ENCODE measurements at places on chromosomes 12 and 14.

GRCh38 chr12:22971247-22971646 is 346.3 kb downstream of the ETNK1 start:
- DNase-seq: no peak

DNA sequence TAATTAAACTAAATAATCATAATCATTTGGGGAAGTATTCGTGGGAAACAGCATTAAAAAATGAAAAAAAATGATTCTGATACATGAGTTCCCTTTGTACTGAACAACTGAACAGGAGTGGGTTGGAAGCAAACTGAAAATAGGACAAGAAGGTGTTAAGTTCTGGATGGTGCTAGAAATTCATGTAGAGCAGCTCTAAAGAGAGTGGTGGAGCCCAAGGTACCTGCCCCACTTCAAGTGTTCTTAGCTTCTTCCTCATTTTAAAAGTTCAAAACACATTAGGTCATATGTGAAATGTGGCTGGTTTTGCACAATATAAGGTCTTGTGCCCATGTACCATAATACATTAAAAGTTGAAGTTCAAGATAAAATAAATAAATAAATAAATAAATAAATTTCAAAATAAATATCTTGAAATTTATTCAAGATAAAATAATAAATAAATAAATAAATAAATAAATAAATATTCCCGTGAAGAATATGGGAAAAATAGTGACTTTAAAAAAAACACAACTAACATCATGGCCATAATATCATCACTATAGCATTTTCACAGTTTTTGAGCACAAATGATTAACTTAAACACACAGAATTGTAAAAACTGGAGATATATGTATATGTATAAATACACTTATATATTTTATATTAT is 191.5 kb upstream of the PRKD1 start:
- no peak for DNase-seq

- no peak for DNase-seq
Observed at GRCh38 chr12:91994208-91994797, 151.3 kb downstream of the BTG1 start.

GRCh38 chr12:112170376-112170775 is 45.0 kb downstream of the TRAFD1 start:
- peak; percentile 31 for DNase-seq

GRCh38 chr12:19967431-19967830 is 400.9 kb upstream of the PDE3A start:
- no peak for DNase-seq

- DNase-seq: no peak
Observed at GRCh38 chr12:127245437-127245836, 1021.5 kb upstream of the TMEM132C start.

GRCh38 chr12:34405286-34406227 is 383.3 kb downstream of the ALG10 start:
- no peak for DNase-seq

- no peak for DNase-seq
Observed at GRCh38 chr12:53211476-53212381, 4.7 kb upstream of the ITGB7 start.

- no peak for DNase-seq
Observed at GRCh38 chr12:88411689-88412088, 168.6 kb downstream of the KITLG start.

DNA sequence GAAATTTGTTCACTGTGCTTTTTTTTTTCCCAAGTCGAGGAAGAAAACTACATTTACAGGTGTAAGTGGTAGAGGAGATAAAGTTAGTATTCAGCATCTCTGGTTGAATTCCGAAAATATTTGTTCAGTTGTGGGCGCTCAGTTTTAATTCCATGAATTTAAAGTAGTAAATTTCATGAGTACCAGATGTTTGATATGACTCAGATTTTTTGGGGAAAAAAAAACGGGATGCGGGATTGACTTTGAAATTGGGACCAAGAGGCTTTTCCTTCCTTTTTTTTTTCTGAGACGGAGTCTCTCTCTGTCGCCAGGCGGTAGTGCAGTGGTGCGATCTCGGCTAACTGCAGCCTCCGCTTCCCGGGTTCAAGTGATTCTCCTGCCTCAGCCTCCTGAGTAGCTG is 1.6 kb downstream of the TULP3 start:
- no peak for DNase-seq

DNA sequence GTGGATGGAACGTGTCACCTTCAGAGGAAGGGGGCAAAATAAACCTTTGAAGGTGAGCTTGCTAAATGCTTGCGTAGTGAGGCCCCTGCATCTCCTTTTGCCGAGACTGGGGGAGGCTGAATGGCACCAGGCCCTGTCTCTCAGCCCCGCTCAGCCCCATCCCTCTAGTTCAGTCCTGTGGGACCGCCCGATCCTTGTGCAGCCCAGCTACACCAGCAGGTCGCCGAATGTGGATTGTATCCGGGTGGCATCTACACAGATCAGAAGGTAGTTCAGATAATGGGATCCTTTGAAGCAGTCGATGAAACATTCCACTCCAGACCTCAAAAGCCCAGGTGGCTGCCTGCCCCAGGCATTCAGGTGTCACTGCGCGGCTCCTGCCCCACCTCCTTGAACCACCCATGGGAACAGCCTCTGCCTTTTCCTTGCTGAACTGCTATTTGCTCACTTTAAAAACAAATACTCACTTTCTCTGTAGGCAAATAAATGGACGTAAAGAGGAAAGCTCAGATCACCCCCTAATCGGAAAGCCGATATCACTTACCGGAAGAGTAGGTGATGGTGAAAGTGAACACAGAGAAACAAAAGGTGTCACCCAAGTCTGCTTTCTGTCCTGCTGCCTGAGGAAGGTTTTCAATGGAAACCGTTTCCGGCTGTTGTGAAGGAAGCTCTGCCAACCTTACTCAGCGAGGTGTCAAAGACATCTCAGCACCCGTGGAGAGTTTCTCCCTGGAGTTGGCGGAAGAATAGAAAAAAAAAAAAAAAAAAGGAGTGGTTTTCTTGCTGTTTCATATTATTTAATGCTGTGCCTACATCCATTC is 100.3 kb upstream of the NCOR2 start:
- DNase-seq: no peak

GRCh38 chr14:23646648-23647549 is 10.7 kb downstream of the DHRS2 start:
- DNase-seq: no peak

DNA sequence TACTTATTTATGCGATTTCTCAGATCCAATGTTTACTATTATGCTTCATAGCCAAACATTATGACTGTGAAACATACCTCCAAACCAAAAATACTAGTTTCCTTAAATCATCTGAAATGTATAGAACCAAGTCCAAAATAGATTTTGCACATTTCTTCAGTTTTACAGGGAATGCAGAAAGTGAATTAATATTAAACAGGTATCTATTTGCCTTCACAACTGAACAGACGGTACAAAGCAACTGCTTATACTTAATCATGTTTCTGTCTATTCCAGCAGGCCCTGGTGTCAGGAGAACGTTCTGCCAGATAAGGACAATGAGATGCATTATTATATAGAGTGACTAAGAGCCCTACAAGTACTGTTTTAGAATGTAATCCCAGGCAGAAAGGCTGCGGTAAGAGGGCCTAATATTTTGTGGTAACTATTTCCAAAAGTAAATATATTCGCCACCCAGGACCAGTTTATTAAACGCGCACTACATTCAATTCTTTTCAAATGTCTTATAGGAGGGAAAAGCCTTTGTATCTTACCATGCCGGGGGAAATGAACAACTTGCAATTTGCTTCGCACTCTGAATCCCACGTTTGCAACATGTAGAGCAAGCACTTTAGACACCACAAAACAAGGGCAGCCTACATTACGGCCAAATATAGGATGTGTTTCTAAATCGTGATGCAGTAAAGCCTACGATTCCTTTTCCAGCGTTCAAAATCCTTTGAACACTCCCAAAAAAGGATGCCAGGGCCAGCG is 1.5 kb downstream of the CORO1C start:
- DNase-seq: no peak

GRCh38 chr14:25411781-25412757 is 362.1 kb upstream of the STXBP6 start:
- DNase-seq: no peak

- DNase-seq: peak; percentile 48
Observed at GRCh38 chr12:130872179-130873096, 572 bp downstream of the RAN start.

DNA sequence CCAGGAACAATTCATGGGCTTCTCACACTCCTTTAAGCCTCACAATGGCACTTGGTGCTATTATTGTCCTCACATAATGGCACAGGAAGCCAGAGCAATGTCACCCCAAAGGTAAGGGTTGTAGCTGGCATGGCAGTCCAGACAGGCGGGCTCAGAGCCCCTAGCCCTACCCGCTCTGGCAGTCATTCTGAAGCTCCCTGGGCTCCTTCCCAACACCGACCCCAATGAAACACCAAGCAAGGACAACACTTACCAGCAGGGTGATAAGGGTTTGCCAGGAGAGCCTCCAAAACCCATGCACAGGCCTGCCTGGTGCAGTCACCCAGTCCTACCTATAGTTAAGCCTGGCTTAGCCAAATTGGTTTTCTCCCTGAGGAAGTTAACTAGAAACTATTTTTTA is 30.8 kb downstream of the MAX start:
- no peak for DNase-seq

DNA sequence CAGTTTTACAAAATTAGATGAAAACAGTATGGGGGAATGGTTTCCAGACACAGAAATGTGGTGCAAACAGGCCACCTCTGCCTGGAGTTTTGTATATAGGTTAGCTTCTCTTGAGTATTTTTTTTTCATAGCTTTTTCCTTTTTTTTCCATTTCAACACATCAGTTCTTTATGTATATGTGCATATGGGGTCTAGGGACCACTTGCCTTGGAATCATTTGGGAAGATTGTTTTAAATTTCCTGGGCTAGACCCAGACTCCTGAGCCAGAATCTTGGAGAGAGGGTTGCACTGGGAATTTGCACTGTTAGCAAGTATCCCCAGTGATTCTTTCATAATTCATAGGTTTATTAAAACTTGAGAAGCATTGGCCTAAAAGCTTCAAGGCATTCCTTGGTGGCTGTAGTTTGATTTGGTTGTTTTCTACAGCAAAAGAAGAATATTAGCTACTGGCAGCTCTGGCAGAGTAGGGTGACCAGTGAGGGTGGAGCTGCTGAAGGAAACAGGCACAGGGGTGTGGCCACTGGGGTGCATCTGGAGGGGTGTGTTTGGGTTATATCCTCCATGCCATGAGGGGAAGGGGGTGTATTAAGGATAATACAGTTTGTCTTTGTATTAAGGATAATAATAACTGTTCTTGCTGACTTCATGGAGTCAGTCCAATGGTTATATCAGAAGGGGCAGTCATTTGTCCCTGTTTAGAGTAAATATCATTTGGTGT is 22.8 kb downstream of the PPP1R36 start:
- no peak for DNase-seq

DNA sequence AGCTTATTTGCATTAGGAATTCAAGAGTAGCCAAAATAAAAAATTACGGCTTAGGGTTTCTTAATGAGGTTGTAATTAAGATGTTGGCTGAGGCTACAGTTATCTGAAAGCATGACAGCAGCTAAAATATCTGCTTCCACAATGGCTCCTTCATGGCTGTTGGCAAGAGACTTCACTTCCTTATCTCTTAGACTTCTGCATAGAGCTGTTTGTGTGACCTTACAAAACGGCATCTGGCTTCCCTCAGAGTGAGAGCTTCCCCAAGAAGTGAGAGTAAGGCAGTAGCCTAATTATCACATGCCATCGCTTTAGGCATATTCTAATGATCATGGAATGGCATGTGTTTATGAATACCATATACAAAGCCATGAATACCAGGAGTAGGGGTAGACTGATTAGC is 57.6 kb downstream of the CCDC59 start:
- DNase-seq: no peak

GRCh38 chr12:99861731-99862130 is 123.0 kb downstream of the ANKS1B start:
- DNase-seq: no peak

DNA sequence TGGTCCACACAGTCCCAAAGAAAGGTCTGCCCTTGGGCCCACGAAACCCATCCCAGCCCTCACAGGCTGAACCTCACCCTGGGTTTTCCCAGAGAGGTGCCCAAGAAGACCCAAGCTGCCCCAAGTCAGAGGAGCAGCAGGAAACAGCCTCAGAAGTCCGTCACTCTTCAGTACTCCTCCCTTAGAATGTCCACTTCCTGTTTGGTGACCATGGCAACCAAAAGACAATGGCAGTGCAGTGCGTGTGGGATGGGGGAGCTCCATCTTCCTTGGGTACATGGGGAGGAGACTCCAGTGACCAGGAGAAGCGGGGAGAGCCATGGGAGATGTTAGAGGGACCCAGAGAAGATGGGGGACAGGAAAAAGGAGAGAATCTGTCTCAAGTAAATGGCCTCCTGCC is 11.3 kb downstream of the SELPLG start:
- DNase-seq: no peak

DNA sequence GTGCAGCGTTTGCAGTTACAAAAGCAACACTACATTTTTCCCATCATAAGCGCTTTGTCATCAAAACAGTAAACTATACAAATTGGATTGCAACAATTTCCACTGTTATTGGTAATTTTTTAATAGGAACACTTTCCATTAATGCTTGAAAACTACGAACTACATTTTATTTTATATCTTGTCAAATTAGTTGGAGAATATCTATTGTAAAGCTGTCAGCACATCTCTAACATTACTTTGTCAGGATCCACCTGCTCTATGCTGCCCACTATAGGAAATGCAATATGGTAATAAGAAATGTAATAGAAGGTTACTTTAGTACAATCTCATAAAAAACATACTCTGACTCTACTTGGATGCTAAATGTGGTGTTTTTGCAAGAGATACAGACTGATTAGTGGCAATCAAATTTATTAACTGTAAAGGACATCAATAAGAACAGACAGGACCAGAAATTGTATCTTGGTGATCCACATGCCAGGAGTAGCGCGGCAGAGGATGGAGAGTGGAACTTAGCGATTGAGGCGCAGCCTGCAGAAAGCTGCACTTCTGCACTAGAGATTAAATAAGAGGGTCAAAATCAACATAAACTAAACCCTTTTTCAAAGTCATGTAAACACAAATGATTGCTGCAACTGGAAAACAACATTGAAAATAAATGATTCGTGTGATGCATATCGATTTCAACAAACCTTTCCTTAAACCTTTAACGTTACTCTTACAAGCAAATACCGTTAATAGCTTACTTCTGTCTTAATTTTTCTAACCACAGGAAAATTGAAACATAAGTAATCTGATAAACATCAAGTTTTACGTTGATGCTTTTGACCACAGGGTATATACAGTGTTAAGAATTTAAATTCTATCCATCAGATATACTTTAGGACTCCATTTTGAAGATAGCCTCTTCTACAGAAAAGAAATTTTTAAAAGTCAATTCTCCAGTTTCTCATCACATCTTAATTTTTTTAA is 3.6 kb upstream of the ARID2 start:
- DNase-seq: peak; percentile 25

DNA sequence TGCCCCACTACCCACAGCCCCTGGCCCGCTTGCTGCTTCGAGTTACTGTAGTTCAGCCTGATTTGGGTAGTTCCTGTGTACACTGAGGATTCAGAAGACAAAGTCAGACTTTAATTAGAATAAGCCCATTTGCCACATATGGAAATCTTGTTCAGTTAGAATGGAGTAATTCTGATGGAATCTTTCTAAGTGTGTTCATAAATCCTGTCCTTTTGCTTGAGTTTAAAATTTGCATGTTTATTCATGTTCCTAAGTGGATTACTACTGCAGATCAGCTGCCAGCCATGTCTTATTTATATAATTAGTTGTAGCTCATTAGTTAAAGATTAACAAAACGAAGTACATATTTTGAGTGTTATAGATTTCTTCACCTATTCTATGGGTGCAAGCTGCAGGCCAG is 504.5 kb downstream of the PCNX1 start:
- DNase-seq: no peak

- no peak for DNase-seq
Observed at GRCh38 chr12:7374423-7375144, 69.4 kb downstream of the CD163L1 start.

GRCh38 chr14:79295385-79295784 is 915.9 kb downstream of the DIO2 start:
- no peak for DNase-seq
